ENCODE measurements at places on chromosomes 3 and 15.

- DNase-seq, result no peak
These were observed 52.1 kb downstream of the BDH1 start for GRCh38 chr3:197503652-197504051.

GRCh38 chr15:51874751-51875644 lies 45.5 kb downstream of the TMOD3 start:
- peak; percentile 98 for DNase-seq

- no peak for DNase-seq
These were observed 252.8 kb downstream of the CD47 start for GRCh38 chr3:107837895-107838612.

DNA sequence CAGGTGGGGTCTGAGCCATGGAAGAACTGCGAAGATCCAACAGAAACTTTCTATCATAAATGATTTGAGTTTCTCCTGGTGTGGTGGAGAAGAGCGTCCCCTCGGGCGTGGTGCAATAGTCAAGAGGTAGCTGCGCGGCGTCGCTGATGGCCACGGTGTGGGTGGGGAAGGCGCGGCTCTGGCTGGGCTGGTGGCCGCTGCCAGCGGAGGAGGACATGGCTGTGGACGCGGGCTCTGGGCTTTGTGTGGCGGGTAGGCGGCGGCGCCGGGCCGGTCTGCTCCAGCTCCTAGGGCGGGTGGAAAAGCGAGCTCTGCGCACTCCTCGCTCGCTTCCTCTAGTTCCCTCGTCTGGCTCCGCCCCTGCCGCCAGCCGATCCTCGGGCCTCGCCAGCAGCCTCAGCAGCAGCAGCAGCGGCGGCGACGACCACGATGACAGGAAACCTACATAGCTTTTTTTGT lies 5.9 kb downstream of the STARD9 start:
- DNase-seq, result peak; percentile 86

DNA sequence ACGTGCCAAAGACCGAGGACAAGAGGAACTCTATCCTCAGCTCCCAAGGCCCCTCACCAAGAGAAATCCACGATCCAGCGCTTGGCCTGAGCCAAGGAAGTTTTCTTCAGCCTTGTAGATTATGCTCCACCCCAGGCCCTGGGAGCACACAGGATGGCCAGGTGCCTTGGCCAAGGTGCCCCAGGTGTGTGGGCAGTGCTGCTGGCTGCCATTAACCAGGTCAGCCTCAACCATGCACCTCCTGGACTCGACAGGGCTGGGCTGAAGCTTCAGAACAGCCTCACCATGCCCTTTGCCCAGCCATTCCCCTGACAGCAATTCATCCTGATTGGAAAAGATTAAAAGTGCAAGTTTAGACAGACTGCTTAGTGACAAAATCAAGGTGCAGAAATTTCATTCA lies 10.9 kb upstream of the MESP1 start:
- no peak for DNase-seq

Measured in EH (cell line).